ENCODE measurements at places on chromosomes 5 and 9.

DNA sequence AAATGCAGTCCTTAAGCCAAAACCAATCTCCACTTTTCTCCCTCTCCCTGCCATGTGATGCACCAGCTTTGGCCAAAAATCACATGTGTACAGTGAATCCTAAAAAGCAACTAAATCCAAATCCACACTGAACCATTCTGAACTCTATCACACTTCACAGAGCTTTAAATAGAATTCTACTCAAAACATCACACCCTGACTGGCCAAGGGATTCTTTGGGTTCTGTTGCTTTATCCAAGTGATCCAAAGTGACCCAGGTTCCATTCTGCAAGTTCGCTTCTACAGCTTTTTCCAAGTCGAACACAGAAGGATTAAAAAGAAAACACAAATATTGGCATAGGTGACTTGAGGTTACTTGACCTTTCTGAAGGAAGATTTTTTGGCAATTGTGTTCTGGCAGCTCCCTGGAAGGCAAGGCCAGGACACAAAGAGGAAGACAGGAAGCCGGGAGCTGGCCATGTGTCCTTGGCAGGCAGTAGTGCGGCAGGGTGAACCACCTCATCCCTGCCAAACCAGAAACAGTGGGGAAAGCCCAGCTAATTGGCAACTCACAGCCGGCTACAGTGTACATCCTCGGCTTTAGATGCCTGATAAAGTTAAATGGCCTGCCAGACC, 115.0 kb downstream of the NFIB start:
- no peak for DNase-seq

GRCh38 chr9:13705918-13706317, 426.4 kb upstream of the MPDZ start:
- no peak for DNase-seq

DNA sequence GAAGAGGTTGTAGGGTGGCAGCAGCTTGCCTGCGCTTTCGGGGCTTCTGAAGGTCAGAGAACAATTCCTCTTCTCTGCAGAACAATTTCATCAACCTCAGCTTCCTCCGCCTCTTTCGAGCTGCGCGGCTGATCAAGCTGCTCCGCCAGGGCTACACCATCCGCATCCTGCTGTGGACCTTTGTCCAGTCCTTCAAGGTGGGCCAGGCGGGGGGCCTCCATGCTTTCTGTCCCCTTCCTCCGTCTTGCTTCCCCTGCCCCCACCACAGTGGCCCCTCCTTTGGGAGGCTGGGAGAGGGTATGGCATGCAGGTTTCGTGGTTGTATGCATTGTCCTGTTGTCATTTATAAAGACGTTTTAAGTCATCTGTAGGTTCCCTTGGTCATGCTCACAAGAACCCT, 195.8 kb downstream of the CACNA1B start:
- no peak for DNase-seq

- no peak for DNase-seq
Measured at GRCh38 chr5:118043531-118043930, 944.8 kb downstream of the DTWD2 start.

- no peak for DNase-seq
Measured at GRCh38 chr9:18800579-18800978, 232.4 kb downstream of the SAXO1 start.

DNA sequence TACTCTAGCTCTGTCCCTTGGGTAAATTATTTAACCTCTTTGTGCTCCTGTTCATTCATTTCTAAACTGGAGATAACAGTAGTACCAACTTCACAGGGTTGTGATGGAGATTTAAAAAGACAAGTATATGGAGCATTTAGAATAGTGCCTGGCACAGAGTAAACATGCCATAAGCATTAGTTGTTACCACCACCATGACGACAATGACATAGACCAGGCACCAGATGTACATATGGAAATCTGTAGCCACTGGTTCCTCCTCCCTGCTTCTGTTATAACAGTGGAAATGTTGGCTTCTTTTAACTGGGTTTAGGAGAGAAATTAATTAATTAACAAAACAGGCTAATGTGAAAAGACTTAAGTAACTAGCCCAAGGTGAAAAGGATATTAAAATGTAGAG, 217.5 kb downstream of the DENND1A start:
- no peak for DNase-seq
